ENCODE measurements at places on chromosomes 1 and 21. TPM values are rescaled to one million over a fixed set of nuclear protein-coding genes. Genes with fewer than 3 reads are reported as not detected.

The BRDT gene
- total RNA-seq = 0.15 TPM

The HCN3 gene
- total RNA-seq = 5.4 TPM

GRCh38 chr1:242754125-242754524 is 229.6 kb upstream of the PLD5 start:
- H3K27ac ChIP-seq = no peak overlapping the region
- DNase-seq = no peak
- H3K4me3 ChIP-seq = no peak overlapping the region
- H3K27me3 ChIP-seq = no peaks in the 10 kb centered on the region

- no peaks in the 10 kb centered on the region for H3K36me3 ChIP-seq
- no peak for DNase-seq
- peaks cover 2% of the 10 kb centered on the region for H3K4me1 ChIP-seq
- no peaks in the 10 kb centered on the region for H3K27me3 ChIP-seq
- H3K4me3 ChIP-seq = no peak overlapping the region
Measured at GRCh38 chr1:183180218-183180617, 5.8 kb upstream of the LAMC2 start.

DNA sequence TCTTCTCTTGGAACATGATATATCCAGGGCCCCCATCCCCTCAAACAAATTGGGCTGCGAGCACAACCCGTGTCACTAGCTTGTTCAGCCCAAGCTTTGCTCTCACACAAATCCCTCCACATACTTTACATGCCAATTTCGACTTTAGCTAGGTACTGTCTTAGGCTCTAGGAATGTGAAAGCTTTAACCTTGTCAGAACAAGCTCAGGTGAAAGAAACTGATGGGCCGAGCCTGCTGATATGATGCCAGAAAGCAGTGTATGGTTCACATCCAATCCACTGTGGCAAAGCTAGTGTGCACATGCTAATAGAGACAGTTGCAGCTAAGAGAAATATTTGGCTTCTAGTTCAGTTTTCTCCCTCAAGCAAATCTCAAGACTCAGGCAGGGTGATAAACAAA is 79.5 kb downstream of the TNFSF18 start:
- no peak overlapping the region for H3K4me3 ChIP-seq
- H3K36me3 ChIP-seq = no peaks in the 10 kb centered on the region
- H3K27ac ChIP-seq = no peak overlapping the region
- DNase-seq = no peak
